Keratinocyte (primary cell): ENCODE measurements at places on chromosomes 6 and 20.

- no peak for DNase-seq
Observed at GRCh38 chr20:2104236-2104635, 2.6 kb downstream of the STK35 start.

DNA sequence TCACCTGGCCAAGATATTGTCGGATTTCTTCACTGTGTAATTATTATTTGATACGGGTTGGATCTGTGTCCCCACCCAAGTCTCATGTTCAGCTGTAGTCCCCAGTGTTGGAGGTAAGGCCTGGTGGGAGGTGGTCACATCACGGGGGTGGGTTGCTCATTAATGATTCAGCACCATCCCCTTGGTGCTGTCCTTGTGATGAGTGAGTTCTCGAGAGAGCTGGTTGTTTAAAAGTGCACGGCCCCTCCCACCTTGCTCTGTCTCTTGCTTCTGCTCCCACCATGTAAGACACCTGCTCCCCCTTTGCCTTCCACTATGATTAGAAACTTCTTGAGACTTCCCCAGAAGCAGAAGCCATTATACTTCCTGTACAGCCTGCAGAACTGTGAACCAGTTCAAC, 173.9 kb upstream of the PMEPA1 start:
- no peak for DNase-seq

GRCh38 chr6:104700371-104701185, 159.1 kb downstream of the HACE1 start:
- no peak for DNase-seq

DNA sequence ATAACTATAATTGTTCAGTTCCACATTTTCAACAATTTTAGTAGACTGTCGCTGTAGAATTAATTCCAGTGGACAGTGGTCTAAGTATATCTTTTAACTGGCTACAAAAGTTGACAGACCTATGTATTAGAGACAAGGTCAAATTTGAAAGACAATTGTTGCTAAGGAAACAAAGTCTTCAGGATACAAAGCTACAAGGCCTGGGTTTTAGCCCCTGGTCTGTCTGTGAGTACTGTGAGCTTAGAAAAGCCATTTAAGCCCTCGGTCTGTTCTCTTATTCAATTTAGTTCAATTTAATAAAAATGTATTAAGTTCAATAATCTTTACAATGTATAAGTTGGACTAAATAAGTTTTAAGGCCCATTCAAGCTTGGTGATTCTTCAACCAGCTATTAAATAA, 352.5 kb downstream of the HDGFL1 start:
- no peak for DNase-seq

GRCh38 chr6:170278743-170279094, 12.2 kb downstream of the DLL1 start:
- no peak for DNase-seq

GRCh38 chr6:42996513-42996912, 12.1 kb downstream of the PPP2R5D start:
- no peak for DNase-seq

DNA sequence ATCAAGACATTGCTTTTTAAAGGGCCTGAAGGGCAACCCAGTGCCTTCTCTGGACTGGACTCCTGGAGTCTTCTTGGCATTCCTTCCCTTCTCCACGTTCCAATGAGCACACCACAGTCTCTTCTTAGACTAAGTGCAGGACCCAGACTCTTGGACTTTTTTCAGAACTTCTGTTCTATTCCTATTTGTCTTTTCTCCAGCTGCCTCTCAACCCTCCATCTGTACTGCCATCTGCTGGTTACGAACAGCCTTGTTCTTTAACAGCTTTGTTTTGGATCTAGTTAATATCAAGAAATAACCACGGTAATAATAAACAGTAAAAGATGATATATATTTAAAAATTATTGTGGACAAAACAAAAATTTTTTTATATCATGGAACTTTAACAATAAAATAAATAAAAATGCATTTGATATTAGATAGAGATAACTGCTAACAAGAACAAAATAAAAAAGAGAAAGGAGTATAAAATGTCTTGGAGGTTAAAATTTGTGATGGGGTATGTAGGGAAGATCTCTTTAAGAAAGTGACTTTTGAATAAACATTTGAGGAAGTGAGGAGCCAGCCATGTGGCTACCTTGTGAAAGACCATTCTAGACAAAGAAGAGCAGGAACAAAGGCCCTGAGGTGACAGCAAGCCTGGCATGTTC, 105.1 kb upstream of the HCRTR2 start:
- no peak for DNase-seq

DNA sequence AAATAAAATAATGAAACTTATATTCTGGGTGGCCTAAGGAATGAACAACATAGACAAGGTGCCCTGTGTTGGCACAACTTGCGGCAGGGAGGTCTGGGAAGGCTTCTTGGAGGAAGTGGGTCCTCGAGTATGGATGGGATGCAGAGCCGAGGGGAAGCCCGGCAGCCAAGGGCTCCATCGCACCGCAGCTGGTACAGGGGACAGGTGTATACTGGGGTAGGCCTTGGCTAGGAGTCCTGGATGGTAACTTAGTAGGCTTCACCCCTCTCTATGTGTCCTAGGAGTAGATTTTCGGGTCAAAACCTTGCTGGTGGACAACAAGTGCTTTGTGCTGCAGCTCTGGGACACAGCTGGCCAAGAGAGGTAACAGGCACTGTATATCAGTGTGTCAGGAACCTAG, 28.0 kb downstream of the RAB44 start:
- no peak for DNase-seq

DNA sequence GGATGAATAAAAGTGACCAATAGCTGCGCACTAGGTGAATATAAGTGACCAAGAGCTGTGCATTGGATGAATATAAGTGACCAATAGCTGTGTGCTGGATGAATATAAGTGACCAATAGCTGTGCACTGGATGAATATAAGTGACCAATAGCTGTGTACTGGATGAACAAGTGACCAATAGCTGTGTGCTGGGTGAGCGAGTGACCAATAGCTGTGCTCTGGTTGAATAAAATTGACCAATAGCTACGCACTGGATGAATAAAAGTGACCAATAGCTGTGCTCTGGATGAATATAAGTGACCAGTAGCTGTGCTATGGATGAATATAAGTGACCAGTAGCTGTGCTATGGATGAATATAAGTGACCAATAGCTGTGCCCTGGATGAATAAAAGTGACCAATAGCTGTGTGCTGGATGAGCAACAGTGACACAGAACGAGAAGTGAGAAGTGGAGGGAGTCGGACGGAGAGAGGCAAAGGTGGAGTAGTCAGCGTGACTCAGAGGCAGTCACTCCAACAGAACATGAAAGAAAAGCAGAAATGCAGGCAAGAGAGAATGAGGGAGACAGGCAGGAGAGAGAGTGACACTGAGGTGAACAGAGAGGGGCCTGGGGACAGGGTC, 38.5 kb downstream of the RBM38 start:
- no peak for DNase-seq

GRCh38 chr6:82217018-82217586, 30.4 kb downstream of the IBTK start:
- no peak for DNase-seq

- no peak for DNase-seq
Observed at GRCh38 chr20:3471397-3472021, 691 bp downstream of the ATRN start.

- DNase-seq = no peak
Observed at GRCh38 chr6:112935402-112936078, 588.4 kb downstream of the RFPL4B start.

- no peak for DNase-seq
Observed at GRCh38 chr6:137134483-137134882, 39.0 kb downstream of the IL22RA2 start.

DNA sequence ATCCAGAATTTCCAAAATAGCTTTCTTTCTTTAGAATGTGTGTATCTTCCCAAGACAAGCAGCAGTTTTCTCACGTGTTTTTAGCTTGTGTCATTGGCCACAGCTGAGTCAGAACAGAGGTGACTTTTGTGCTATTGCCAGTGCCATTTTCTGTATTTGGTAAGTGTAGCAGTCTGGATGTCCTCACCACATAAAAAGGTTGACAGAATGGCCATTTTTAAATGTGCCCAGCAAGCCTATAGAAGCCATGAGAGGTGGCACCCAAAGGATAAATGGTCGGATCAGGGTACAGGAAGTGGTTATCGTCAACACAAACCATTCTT, 269.5 kb upstream of the HSF2 start:
- DNase-seq = no peak

- peak; percentile 35 for DNase-seq
Observed at GRCh38 chr6:114785235-114786127, 442.7 kb upstream of the HS3ST5 start.

DNA sequence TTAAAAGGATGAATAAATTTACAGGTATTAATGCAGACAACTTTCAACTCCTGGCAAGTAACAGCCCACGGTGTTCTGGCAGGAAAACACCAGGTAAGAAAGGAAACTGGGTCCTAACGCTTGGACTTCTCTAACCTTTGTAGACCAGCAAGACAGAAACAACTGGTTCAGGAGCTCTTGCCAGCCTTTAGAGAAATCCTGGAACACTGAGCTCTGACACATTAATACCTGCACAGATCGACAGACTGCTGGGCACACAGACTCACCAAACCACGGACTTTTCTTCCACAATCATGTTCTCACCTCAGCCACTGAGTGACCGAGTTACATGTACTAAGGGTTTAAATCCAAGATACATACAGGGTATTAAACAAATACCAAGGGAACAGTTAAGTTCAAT, 36.3 kb downstream of the GRIK2 start:
- no peak for DNase-seq

- no peak for DNase-seq
Observed at GRCh38 chr20:46158476-46158987, 40.4 kb downstream of the CD40 start.

- no peak for DNase-seq
Observed at GRCh38 chr6:145469021-145469420, 266.3 kb downstream of the EPM2A start.

DNA sequence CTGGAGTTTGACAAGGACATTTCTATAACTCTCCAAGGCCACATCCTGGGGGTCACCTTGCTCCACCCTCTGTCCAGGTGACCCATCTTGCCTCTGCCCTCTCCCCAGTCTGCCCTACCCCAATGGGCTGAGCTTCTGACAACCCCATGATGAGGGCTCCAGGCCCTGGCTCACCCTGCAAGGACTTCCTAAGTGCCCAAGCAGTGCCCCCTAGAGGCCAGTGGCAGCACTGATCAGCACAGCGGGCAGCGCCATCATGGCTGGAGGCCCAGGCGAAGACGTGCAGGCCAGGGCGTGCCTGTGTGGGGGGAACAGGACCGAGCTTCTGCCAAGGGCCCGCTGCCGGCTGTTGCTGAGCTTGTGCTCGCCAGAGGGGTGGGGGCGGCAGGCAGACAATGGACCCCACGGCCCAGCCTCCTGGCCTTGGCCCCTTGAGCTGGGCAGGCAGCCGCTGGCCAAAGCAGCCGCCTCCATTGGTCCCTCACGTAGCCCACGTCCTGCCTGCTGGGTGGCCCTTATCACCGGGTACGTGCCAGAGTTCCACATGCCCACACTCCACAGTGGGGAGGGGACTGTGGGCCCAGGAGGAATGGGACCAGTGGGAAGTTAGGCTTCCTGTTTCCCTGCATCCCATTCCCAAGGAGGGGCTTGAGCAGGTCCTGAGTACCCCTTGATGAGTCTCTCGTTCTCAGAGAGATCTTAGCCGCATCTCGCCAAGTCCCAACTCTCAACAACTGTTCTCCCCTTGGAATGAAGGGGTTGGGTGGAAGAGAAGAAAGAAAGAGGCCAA, 64.3 kb downstream of the MRPL14 start:
- no peak for DNase-seq

DNA sequence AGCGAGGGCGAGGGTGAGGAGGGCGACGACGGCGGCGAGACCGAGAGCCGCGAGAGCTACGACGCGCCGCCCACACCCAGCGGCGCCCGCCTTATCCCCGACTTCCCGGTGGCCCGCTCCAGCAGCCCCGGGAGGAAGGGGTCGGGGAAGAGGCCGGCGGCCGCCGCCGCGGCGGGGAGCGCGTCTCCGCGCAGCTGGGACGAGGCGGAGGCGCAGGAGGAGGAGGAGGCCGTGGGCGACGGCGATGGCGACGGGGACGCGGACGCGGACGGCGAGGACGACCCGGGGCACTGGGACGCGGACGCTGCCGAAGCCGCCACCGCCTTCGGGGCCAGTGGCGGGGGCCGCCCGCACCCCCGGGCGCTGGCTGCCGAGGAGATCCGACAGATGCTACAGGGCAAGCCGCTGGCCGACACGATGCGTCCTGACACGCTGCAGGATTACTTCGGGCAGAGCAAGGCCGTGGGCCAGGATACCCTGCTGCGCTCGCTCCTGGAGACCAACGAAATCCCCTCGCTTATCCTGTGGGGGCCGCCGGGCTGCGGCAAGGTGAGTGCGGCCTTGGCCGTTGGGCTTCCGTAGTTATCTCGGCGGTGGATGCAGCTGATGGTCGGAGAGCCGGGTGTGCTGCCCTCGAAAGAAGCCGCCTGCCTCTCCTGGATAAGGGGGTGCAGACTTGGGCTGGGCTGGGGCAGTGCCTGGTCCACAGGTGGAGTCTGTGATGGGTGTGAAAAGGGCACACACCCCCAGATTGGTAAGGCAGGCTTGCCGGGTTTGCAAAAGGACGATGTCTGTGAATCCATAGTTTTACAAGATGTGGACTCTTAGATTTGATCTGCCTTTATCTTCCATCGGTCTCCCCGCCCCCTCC, 938 bp downstream of the WRNIP1 start:
- DNase-seq = no peak

DNA sequence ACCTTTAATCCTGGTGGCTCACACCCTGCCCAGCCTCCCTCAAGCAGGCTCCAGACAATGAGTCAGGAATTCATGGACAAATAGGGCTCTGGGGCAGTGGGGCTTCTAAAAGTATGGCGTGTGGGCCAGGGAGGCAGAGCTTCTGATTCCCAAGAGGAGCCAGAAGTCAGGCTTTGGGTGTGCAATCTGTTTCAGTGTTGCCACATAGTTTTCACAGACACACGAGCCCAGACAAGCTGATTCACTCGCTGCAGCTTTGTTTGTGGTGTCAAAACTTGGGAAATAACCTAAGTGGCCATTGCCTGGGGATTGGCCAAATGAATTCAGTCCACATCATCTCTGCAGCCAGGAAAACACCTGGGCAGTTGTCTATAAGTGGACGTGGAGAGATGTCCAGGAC, 9.2 kb downstream of the PEDS1 start:
- peak; percentile 76 for DNase-seq

GRCh38 chr6:105469946-105470345, 67.1 kb upstream of the PREP start:
- DNase-seq = no peak

DNA sequence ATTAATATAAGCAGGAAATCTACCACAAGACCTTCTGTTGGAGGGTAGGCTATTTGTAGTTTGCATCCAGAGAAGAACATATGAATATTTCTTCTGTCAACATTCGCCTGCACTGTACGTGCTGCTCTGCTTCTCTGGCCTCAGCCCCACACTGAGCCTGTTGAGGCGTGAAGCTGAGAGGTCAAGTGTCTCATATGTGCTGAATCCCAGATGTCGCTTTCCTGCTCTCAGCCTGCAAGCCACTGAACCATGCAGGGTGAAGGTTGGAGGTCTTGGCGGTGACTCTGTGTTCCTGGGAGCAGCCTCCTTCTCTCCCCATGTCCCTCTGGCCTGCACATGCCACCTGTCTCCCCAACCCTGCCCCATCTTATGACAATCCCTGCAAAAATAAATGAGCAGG, 83.6 kb downstream of the TMEM170B start:
- DNase-seq = no peak
